ENCODE measurements at places on chromosomes 1 and 21.

DNA sequence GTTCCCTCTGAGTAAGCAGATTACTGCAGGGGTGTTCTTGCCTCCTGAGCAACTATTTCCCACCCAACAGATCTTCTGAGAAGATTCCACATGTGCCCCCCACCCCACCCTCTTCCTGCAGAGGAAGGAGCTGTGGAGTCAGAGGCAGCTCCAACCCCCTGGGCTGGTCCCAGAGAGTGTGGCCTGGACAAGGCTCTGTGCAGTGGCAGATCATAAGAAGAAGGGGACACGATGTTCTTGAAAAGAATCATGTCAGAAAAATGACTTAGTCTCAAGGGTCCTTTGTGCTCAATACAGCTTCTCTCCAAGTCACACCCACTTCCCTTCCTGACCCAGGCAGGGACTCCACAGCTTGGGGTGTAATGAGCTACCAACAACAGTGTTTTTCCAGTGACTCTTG lies 95.2 kb downstream of the SYF2 start:
- no peaks in the 10 kb centered on the region for H3K4me1 ChIP-seq
- H3K27me3 ChIP-seq = peaks cover 38% of the 10 kb centered on the region
- H3K4me3 ChIP-seq = no peak overlapping the region

DNA sequence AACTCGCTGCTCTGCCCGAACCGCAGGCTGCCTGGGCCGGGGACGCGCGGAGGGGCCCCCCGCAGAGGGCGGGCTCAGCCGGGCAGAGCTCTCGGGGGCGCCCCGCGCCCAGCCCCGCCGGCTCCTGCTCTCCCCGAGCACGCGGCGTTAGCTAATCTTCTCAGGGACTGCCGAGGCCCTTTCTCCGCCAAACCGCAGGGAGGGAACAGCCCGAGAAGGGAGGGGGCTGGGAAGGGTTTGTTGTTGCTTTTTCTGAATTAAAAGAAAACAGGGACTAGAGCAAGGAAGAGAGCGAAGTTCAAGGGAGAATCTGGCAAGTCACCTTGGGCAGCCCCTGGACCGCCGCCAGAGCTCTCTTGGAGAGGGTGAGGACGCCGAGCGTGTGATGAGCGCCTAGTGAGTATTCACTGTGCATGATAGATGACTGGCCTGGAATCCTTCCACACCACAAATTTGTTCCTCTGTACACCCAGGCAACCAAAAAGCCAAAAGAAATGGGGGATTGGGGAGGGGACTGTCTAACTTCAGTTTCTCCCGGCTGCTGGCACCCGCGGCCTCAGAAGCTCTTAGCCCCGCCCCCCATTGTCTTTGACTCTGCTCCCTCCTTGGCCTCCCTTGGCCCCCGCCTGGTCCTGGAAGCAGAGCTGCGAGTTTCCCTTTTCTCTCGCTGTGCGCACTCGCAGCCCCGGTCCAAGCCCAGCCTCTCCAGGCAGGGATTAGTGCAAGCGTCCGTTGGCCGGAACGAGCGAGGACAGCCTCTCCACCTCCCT lies 19.7 kb upstream of the LMX1A start:
- peaks cover 11% of the 10 kb centered on the region for H3K4me1 ChIP-seq
- no peaks in the 10 kb centered on the region for H3K27me3 ChIP-seq
- peak; percentile 65 for DNase-seq
- peak overlapping the region; percentile 81 for H3K27ac ChIP-seq
- no peaks in the 10 kb centered on the region for H3K36me3 ChIP-seq

DNA sequence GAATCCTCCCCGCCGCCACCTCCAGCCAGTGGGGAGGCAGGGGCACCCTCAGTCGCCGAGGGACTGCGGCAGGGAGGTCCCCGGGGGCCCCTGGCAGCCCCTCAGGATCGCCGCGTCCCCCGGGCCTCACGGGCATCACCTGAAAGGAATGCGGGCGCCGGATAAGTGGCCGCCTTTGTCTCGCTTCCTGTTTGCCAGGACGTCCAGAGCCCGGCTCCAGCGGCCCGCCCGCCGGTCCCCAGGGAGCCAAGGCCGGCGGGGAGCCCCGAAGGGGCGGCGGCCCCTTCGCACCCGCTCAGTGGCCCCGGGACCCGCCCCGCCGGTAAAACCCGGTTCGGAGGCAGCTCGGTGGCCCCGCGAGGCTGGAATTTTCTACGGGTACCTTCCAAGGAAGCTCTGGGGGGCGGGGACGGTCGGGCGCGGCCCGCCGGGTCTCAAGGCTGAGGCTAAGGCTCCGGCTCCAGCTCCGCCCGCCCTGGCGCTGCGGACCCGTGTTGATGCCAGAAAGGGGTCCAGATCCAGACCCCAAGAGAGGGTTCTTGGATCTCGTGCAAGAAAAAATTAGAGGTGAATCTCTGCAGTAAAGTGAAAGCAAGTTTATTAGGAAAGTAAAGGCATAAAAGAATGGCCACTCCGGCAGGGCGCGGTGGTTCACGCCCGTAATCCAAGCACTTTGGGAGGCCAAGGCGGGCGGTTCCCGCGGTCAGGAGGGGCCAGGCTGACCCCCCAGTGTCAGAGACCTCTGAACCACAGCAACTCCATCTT lies 12.6 kb downstream of the TINAGL1 start:
- peaks cover 18% of the 10 kb centered on the region for H3K36me3 ChIP-seq
- H3K27ac ChIP-seq = peak overlapping the region; percentile 66
- H3K4me1 ChIP-seq = peaks cover 57% of the 10 kb centered on the region

GRCh38 chr21:41751611-41752011 lies 15.2 kb downstream of the RIPK4 start:
- H3K4me3 ChIP-seq = no peak overlapping the region
- H3K27me3 ChIP-seq = peaks cover 14% of the 10 kb centered on the region
- H3K27ac ChIP-seq = peak overlapping the region; percentile 32
- peaks cover 45% of the 10 kb centered on the region for H3K4me1 ChIP-seq
- DNase-seq = peak; percentile 89

DNA sequence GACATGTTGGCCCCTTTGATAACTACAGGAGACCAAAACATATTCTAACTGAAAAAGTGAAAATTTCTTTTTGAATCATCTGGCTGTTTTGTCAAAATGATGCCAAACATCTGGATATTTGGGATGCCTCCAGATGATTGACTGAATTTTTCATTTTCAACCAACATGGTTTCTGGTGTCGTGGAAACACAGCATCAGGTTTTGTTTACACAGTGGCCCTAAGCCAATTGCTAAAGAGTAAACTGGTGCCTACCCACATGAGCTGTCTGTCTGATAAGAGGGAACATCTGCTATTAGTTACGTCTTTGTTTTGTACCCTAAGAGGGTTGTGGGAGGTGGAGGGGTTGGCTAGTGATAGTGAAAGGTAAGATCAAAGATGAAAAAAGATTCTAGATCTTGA lies 204.8 kb downstream of the KCNK2 start:
- DNase-seq = no peak
- no peaks in the 10 kb centered on the region for H3K27me3 ChIP-seq
- H3K27ac ChIP-seq = no peak overlapping the region
- H3K4me1 ChIP-seq = no peaks in the 10 kb centered on the region

DNA sequence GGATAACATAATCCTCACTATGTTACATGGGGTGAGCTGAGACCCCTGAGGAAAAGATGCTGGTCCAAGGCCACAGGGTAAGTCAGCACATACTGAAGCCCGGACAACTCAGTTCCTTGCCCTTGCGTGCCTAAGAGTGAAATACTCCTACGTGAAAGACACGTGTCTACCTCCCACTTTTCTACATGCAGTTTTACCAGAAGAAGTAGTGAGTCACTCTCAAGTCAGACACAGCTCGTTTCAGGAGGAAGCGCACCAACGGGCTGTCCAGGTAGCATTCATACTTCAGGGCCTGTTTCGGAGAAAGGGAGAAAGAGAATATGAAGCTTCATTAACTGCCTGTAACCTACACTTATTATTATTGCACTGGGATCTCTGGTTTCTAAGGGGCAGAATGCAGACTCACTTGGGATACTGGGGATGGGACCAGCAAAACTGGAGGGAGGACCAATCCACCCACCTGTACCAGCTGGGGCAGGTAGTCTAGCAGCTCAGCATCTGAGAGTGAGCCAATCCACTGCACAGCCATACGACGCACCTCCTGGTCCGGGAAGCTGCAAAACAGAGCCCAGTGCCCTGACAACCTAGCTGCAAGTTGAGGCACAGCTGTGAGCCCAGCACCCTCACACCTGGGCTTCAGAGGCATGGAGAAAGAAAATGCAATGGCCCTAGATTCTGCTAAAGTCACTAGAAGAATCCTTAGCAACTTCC lies 32.4 kb upstream of the PPP1R15B start:
- no peaks in the 10 kb centered on the region for H3K27me3 ChIP-seq
- H3K36me3 ChIP-seq = peaks cover 92% of the 10 kb centered on the region
- H3K4me1 ChIP-seq = peaks cover 22% of the 10 kb centered on the region
- peak overlapping the region; percentile 15 for H3K27ac ChIP-seq

GRCh38 chr1:9649769-9650168 lies 1.8 kb upstream of the PIK3CD start:
- H3K27me3 ChIP-seq = no peaks in the 10 kb centered on the region
- no peak overlapping the region for H3K4me3 ChIP-seq
- H3K4me1 ChIP-seq = peaks cover 28% of the 10 kb centered on the region
- no peaks in the 10 kb centered on the region for H3K36me3 ChIP-seq

DNA sequence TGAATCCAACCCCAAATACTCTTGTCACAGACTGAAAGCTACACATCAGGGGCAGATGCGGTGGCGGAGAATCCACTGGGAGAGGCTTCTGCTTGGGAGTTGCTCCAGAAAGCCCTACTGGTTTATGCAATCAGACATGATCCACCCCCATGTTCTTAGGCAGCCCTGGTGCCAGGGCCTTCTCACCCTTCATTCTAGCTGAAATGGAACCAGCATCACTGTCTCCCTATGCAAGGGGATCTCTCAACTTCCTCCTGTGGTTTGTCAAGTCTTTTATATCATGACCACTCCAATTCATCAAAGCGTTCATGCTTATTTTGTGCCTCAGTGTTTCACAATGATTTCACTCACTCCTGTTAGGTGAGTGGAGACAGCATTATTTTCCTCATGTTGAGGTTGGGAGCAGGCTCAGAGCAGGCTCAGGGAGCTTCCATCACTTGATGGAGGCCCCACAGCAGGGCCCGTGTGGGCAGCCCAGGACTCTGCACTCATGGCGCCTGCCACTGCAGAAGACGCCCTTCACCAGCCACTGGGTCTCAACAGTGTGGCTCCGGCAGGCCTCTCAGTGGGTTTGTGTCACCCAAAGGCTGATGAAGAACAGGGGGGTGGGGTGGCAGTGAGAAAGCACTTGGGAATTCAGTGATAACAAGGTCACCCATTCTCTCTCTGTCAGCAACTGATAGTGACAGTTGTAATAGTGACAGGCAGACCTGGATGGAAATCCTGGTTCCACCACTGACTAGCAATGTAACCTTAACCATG lies 67.1 kb downstream of the CD58 start:
- no peak overlapping the region for H3K4me3 ChIP-seq
- peak overlapping the region; percentile 74 for H3K27ac ChIP-seq
- no peaks in the 10 kb centered on the region for H3K4me1 ChIP-seq
- no peaks in the 10 kb centered on the region for H3K27me3 ChIP-seq
- no peaks in the 10 kb centered on the region for H3K36me3 ChIP-seq
- no peak for DNase-seq

GRCh38 chr1:228742281-228742860 lies 7.1 kb downstream of the RHOU start:
- peaks cover 22% of the 10 kb centered on the region for H3K36me3 ChIP-seq
- no peak overlapping the region for H3K4me3 ChIP-seq
- peaks cover 39% of the 10 kb centered on the region for H3K4me1 ChIP-seq

GRCh38 chr1:147078606-147079399 lies 93.5 kb downstream of the PRKAB2 start:
- H3K36me3 ChIP-seq = no peaks in the 10 kb centered on the region
- no peak overlapping the region for H3K4me3 ChIP-seq
- peaks cover 40% of the 10 kb centered on the region for H3K4me1 ChIP-seq

GRCh38 chr1:92784021-92784638 lies 778 bp downstream of the EVI5 start:
- H3K27ac ChIP-seq = peak overlapping the region; percentile 98
- H3K36me3 ChIP-seq = no peaks in the 10 kb centered on the region
- peak; percentile 67 for DNase-seq
- no peaks in the 10 kb centered on the region for H3K27me3 ChIP-seq

DNA sequence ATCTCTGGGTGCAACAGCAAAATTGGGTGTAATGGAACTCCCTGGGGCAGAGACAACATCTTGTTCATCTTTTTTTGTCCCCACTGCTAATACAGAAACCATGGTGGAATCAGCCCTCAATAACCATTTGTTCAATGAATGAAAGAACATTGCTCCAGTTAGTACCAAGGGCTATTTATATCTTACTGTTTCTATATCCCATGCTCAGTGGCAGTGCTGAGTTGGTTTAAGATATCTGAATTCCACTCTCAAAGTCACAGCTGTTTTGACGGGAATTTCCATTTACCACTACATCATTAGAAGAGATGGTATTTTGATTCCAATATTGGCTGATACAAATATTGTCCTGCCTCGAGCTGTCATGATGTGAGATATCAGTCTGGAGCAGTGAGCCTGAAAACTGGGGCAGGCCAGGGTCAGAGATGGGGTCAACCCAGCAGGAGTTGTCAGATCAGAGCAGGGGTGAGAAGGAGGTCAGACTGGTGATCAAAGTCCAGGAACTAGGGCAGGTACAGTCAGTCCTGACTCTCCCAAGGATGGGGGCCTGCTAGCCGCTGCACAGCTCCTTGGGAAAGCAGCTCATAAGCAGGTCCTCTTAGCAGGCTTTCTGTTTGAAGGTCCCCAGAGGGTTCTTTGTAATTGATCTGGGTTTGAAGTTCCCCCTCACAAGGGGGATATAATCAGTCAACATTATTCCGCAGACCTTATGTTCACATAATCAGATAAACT lies 5.8 kb upstream of the PHC2 start:
- no peak overlapping the region for H3K27ac ChIP-seq
- H3K36me3 ChIP-seq = no peaks in the 10 kb centered on the region
- no peaks in the 10 kb centered on the region for H3K27me3 ChIP-seq

- no peak overlapping the region for H3K27ac ChIP-seq
- no peaks in the 10 kb centered on the region for H3K27me3 ChIP-seq
- no peaks in the 10 kb centered on the region for H3K36me3 ChIP-seq
These were observed 62.6 kb upstream of the ACOT11 start for GRCh38 chr1:54485416-54485815.

DNA sequence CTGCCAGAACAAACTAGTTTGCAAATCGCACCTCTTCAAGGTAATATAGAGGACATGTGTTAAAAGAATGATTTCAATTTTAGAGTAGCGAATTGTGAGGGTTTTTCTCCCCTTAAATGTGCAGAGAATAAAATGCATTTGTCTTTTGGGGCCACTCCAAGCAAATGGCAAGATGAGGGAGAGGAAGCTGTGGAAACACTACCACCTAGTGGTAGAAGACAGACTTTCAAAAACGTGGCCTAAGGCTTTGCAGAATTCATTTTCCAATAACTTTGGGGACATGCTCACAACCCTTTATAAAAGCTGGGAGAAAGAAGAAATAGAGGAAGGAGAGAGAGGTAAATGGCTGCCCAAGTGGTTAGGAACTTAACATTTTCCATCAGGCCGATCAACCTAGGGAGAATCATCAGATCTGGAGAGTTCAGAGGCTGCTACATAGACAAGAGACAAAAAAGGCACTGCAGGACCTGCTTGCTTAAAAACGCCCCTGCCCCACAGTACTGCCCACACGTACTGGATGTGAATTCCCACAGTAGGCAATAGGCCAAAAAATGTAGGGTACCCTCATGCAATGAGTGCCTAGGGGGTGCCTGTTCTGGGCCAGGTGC lies 15.7 kb upstream of the RCAN1 start:
- DNase-seq = no peak
- no peaks in the 10 kb centered on the region for H3K4me1 ChIP-seq
- H3K36me3 ChIP-seq = no peaks in the 10 kb centered on the region
- no peak overlapping the region for H3K4me3 ChIP-seq

Data from stomach (tissue), 19 donors.